ENCODE measurements at places on chromosomes 4 and X. TPM values are rescaled to one million over a fixed set of nuclear protein-coding genes. Genes with fewer than 3 reads are reported as not detected.

ZNF185 gene
- total RNA-seq: 19.5 TPM

HSFX4 gene
- not detected for total RNA-seq

RASGEF1B gene
- 16.4 TPM for total RNA-seq

BTK gene
- 7.9 TPM for total RNA-seq

TLL1 gene
- 4.3 TPM for total RNA-seq

C4orf54 gene
- not detected for total RNA-seq

LRP2BP gene
- total RNA-seq: 1.6 TPM

GPC4 gene
- 4.5 TPM for total RNA-seq

VSIG4 gene
- total RNA-seq: 512 TPM

FBXW7 gene
- 55.7 TPM for total RNA-seq

TMEM35A gene
- total RNA-seq: 0.33 TPM

DUSP9 gene
- total RNA-seq: not detected

CLIC2 gene
- total RNA-seq: 10.7 TPM

TIMM17B gene
- 40.8 TPM for total RNA-seq

CFAP99 gene
- total RNA-seq: 0.15 TPM

SEC24D gene
- 63.6 TPM for total RNA-seq

C1QTNF7 gene
- total RNA-seq: 14.9 TPM

ENAM gene
- total RNA-seq: 0.32 TPM

GAGE13 gene
- not detected for total RNA-seq

GAR1 gene
- 7.9 TPM for total RNA-seq

FREM3 gene
- total RNA-seq: not detected

MAGEA10 gene
- total RNA-seq: not detected

XK gene
- total RNA-seq: 0.66 TPM

MAEA gene
- 62.3 TPM for total RNA-seq

RIBC1 gene
- 2.1 TPM for total RNA-seq

LRBA gene
- 93.7 TPM for total RNA-seq

CT45A2 gene
- not detected for total RNA-seq

NUDT6 gene
- total RNA-seq: 8.2 TPM

NAA11 gene
- total RNA-seq: not detected

HUWE1 gene
- total RNA-seq: 99.7 TPM

KCNE5 gene
- total RNA-seq: 1.4 TPM

RAB33B gene
- 15.8 TPM for total RNA-seq

CRMP1 gene
- total RNA-seq: 1.6 TPM

SULT1B1 gene
- 1.6 TPM for total RNA-seq

SOWAHB gene
- total RNA-seq: 2.9 TPM

JADE1 gene
- 62.6 TPM for total RNA-seq

AREG gene
- 46.2 TPM for total RNA-seq

INTU gene
- total RNA-seq: 22.4 TPM

TMEM47 gene
- total RNA-seq: 47.9 TPM

SHROOM3 gene
- 145 TPM for total RNA-seq

ARHGEF38 gene
- total RNA-seq: not detected

PTTG2 gene
- not detected for total RNA-seq

SPARCL1 gene
- 408 TPM for total RNA-seq

TMEM271 gene
- total RNA-seq: not detected

SLITRK2 gene
- total RNA-seq: 0.15 TPM

All from breast epithelium (tissue), 4 donors.